GM12878 (cell line): ENCODE measurements at places on chromosomes 4 and X.

GRCh38 chr4:152564336-152564735 lies 28.4 kb upstream of the FBXW7 start:
- no peak for DNase-seq

DNA sequence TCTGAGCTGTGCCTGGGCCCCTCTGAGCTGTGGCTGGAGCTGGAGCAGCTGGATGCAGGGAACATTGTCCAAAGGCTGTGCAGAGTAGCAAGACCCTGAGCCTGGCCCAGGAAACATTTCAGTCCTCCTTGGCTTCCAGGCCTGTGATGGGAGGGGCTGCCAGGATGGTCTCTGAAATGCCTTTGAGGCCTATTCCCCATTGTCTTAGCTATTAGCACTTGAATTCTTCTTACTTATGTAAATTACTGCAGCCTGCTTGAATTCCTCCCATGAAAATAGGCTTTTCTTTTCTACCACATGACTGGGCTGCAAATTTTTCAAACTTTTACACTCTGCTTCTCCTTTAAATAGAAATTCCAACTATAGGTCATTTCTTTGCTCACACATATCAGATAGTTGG lies 349.8 kb upstream of the KLHL4 start:
- DNase-seq, result no peak

DNA sequence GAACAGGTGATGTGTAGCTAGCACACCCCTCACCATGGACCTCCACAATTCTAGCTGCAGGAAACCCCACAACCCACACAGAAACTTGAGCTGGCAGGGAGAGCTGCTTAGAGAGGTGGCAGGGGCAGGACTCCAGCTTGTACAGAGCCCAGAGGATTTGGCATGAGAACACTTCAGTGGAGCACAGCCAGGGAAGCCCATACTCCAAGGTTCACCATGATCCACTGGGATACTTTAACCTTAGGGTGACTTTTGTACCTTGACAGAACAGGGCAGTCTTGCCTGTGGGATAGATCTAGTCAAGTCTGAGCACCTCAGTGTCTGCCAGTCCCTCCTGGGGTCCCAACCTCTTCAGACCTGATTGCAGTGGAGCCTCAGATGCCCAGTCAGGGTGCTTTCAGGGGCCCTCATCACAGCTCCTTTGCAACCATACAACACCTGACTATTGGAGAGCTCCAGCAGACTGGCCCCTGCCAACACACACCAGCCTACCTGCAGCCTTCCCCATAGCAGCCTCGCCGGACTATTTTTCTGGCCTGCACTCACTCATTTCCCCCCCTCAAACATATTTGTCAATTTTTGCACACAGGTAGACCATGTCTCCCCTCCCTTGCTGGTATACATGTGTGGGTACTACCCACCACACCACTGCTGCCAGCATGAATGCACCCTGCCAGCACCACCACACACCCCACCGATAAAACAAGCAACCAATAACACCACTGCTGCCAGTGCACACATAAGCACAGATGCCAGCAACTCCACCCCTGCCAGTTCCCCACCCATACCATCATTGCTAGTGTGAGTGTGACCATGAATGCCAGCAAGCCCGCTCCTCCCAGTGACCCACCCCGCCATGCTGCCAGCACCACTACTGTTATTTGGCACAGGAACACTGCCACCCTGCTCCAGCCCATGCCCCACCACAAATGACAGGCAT lies 56.0 kb upstream of the CDX4 start:
- no peak for DNase-seq

DNA sequence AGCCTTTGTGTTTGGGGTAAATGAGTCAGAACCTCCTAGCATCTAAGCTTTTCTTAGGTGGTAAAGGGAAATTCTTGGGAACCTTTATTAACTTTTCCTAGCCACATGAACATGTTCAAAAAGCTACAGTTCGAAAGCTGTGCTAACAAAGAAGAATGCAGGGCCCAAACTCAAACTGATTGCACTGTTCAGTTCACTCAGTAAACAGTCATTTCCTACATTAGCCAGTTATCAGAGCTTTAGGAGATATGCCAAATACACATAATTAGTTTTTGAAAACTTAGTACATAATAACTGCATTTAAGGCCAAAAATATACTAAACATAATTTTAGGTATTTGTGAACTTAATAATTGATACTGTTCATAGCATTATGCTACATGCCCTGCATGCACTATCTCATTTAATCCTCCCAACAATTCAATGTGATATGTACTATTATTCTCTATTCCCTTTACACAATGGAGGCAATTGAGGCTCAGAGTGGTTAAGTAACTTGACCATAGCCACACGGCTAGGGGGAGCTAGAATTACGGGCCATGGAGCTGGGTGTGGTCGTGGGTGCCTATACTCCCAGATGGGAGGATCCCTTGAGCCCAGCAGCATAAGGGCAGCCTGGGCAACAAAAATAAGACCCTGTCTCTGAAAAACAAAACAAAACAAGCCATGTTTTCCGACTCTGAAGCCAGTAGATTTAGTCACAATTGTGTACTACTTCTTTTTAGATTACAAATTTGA lies 43.9 kb upstream of the PDGFRA start:
- DNase-seq, result no peak

DNA sequence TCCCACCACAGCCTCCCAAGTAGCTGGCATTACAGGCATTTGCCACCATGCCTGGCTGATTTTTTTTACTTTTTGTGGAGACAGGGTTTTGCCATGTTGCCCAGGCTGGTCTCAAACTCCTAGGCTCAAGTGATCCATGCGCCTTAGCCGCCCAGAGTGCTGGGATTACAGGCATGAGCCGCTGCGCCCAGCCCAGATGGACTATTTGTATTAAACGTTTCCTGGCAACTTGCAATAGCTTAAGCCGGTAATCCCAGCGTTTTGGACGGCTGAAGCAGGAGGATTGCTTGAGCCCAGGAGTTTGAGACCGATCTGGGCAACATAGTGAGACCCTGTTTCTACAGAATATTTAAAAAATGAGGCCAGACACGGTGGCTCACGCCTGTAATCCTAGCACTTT lies 18.4 kb downstream of the UBE2K start:
- DNase-seq, result no peak

DNA sequence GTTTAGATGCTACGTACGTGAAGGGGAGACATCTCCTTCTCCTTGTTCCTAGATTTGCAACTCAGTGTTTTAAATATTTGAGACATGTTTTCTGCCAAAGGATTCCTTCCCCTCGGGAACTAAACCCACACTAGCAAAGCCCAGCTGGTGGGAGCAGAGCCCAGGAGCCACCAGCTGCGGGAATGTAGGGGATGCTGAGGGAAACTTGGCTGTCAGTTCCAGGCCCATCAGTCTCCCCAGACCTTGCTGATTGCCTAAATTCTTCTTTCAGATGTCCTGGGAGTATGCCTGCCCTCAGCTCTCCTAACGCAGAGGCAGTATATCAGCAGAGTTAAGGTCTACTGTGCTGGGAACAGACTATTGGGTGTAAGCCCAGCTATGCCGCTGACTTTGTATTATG lies 630.0 kb upstream of the TENM3 start:
- DNase-seq, result no peak
